ENCODE measurements at places on chromosomes 4 and X.

GRCh38 chrX:151621422-151621821 lies 57.9 kb downstream of the PASD1 start:
- no peak for DNase-seq

DNA sequence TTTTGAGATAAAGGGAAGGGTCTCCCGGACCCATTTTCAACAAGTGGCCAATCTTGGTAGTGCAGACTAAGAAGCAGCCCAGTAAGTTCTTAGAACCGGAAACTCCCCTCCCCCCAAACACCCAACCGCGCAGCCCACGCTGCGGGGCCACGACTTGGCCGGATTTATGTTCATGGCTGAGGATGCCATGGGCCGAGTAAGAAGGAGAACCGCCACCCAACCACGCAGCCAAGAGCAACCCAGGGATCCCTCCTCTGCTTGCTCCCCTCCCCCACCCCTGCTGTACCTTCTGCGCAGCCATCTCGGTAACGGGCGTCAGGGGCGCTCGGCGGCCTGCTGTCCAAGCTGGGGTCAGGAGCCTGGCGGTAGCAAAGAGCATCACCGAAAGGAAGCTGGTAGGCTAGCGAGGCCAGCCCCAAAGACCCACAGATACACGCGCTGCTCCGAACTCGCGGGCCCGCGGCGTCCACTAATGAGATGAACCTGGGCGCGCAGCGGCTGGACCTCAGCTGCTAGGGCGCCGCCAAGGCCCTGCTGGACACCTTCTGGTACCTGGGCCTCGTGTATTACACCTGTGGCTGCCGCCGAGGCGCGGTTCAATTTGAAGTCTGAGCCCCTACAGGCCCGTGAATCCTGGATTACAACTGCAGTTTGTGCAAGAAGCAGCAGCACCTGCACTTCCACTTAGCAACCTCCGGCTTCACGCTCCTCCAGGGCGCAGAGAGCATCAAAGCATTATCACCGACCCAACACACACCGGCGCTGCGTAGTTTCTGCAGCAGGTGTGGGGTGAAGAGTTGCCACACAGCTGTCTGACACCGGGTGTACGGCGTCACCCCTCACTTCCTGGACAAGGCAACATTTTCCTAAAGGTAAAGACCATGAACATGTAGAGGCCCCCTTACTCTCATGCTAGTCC lies 63.4 kb downstream of the NUDT10 start:
- DNase-seq: no peak

- no peak for DNase-seq
Observed at GRCh38 chr4:7677799-7678301, 243.1 kb upstream of the PSAPL1 start.

- DNase-seq: no peak
Observed at GRCh38 chr4:101953949-101954348, 163.4 kb downstream of the BANK1 start.

DNA sequence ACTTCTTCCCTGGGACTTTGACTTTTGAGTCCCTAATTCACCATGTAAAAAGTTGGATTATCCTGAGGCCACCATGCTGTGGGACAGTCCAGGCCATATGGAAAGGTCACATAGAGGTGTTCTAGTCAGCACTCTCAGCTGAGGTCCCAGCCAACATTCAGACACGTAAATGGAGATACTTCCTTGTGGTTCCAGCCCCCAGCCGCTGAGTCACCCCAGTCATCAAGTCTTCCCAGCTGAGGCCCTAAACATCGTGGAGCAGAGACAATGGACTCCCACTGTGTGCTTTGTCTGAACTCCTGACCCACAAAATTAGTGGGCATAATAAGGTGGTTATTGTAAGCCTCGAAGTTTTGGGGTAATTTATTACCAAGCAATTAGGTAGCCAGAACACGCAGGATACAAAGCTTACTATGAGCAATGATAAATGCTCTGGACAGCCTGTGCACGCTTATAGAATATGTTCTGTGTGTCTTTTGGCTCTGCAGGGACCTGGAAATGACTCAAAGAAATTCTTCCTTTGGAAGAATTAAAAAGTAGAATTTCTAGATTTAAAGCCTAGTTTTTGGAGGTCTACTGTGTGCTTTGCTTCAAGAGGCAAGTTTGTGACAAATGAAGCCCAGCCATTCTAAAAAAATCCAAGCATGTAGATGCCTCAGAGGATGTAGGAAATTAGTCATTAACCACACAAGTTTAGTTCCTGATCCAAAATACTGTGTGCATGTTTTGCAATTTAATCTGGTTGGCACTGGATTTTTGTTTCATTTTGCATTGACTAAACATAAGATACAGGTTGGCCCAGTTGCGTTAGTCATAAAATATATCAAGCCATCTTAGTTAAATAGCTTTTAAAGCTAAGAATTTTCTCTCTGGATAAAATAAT lies 33.2 kb upstream of the SLC9A7 start:
- no peak for DNase-seq

GRCh38 chr4:48854982-48855381 lies 24.1 kb downstream of the OCIAD1 start:
- DNase-seq: no peak

DNA sequence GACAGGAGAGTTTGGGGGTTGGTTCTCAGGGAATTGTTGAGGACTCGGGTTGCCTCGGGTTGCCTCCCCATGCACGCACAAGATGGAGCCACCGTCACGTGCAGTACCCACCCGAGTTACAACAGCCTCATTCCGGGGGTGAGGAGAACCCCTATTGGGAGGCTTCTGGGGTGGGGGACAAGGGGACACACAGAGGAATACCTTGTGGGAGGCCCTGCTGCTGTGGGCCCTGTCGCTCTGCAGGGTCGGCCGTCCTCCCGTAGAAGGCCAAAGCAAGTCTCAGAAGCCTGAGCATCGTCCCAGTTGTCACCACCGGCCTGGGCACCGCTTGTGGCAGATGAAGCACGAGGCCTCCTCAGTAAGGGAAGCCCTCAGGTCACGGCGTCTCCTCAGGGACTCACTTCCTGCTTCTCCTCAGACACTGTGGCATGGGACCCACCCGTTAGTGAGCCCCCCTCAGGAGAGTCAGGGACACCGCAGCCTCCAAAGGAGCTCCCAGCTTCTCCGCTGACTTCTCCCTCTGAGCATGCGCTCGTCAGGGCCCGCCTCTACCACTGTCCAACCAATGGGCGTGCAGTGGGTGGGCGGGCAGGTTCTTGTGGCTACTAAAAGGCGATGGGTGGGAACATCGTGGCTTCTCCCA lies at the start of gene CT55:
CT55 (minus strand) TSS at position 522 of the 643 bp plus-strand sequence; CDS start at position 295, 227 bp downstream.
- no peak for DNase-seq
